ENCODE measurements at places on chromosomes 12 and 14.

GRCh38 chr12:29164477-29165393 is 15.7 kb downstream of the FAR2 start:
- DNase-seq: peak; percentile 20

DNA sequence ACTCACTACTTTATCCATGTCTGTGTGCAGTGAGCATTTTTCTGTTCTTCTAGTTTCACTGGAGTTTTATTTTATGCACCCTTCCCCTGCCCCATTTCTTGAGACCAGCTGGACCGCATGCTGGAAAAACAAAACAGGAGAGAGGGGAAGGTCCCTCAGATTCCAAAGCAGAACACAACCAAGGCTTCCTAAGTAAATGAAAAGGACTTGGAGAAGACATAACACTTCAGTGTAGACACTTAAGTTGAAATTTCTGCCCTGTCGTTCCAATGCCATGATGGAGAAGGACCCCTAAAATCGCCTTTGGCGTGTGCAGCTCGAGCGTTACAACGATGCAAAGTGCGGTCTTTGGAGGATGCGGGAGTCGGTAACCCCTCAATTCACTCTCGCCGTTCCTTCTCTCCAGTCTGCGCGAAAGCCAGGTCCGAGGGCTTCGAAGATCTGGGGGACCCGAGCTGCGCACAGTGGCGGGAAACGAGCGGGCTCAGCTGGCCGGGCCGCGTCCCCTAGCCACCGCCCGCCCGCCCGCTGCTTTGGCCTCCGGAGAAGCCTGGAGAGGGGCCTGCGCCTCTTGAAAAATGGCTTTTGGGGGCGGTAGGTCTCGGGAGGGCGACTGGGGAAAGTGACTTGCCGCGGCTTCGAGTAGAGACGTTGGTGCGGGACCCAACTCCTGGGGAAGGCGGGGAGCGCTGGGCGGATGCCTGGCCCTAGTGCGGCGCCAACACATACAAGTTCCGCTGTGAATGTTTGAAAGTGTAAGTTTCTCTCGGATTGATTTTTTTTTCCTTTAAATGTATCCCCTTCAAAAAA is 11.2 kb upstream of the HOXC13 start:
- no peak for DNase-seq

DNA sequence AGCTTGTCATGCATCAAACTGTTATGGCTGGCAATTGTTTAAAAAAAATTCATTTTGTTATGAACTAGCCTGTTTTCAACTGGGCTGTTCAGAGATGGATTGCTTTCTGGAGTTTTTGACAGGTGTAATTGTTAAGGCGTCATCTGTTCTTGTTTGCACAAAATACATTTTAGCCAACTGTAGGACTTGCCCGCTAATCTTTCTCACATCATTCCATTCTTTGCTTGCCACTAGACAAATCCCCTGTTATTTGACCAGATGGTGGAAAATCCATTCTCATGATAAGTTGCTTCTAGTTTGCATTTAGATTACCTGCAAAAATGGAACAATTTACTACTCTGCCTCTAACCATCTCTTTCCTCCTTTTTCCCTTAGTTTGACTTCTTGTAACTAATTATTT is 114.3 kb downstream of the NPAS3 start:
- DNase-seq: no peak

DNA sequence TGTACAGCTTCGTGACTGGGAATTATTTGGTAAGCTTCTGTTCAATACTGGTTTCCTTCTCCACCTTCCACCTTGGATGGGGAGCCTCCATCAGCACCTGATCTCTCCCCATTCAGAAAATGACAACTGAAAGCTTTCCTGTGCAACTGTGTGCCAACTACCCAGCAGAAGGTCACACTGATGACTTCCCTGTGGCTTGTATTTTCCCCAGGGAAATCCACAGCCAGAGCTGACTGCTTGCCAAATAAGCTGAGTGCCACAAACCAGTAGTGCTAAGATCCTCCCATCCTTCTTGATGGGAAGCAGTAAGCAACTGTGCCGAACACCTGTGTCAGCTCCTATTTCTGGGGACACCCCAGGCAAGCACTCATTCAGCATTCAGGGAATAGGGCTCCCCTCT is 257.2 kb upstream of the SOX5 start:
- no peak for DNase-seq

DNA sequence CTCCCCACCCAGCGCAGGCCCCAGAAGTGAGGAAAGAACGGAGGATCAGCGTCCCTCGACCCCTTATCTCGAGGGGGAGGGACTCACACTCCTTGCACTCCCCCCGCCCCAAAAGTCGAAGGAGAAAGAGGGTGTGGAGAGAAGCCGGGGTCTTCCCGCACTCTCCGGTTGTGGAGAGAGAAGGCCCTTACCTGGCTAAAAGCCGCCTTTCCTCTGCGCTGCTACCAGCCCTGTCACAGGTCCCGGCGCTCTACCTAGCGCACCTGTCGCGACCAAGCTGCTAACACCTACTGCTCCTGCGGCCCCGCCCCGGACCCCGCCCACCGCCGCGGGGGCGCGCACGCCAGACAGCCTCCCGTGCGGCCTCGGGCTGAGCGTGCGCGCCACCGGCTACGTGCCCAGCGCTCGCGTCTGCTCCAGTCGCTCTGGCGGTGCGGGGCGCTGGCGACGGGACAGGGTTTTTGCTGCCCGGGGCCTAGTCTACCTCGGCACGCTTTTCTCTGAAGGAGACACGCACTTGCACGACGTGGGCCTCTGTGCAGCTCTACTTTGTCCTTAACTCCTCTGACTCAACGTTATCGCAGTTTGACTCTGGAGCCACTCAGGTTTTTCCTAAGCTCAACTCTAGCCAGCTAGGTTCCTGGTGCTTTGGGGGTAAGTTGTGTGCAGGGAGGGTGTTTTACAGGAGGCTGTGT is at the start of gene LIMA1:
TSS of gene LIMA1 (minus strand) at position 292 of the 695 bp plus-strand sequence. CDS start 34,769 bp downstream, outside the sequence.
- peak; percentile 93 for DNase-seq

GRCh38 chr12:10341892-10342509 is 34.3 kb downstream of the KLRD1 start:
- DNase-seq: no peak

DNA sequence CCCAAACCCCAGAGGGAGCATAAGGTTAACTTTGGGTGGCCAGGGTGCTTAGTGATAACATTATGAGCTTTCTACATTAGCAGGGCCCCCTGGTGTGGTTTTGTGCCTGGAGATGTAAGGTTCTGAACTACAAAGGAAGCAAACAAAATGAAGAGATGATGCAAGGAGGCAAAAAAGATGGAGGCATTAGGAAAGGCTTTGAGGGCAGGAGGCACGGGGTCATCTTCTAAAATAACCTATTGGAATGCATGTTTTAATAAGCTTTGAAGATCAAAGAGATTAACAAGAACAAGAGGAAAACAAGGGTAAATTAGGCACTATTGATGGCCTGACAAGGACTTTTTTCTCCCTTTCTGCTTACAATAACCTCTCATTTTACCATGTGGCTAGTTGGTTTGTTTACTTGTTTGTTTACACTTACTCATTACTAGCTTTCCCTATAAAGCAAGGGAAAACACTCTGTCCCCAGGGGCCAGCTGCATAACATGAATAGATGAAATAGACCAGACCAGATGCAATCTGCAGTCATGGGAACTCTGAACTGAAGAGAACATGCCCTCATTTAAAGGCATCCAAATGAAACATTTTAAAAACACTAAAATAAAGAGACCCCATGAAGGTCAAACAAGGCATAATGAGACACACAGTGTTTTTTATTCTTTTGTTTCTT is 390.3 kb downstream of the DIO2 start:
- no peak for DNase-seq

DNA sequence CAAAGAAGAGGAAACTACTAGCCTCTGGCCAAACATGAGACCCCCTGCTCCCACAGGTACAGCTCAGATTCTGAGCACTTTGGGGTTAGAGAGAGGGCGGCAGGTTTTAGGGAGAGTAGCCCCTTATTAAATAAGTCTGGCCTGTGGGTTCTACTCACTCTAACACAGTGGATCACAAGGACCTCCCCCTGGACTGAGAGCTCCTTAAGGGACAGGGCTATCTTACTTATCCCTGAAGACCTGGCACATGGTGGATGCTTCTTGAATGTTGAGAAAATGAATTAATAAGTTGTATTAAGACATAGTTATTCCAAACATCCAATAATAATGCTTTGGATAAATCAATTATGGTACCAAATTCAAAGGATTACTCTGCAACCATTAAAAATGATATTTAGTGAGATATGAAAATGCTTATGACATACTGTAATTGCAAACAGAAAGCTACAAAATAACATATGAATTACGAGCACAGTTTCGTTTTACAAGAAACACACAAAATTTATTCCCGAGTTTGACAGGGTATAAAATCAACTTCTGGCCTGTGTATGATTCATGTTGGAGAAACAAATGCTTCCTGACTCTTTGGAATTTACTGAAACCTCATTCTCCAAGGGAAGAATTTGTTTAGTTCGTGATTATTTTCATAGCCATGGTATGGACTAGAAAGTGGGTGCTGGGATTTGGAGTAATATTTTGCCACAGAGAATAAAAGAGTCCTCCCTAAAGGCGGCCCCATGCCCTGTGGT is 59.3 kb upstream of the BDKRB2 start:
- DNase-seq: peak; percentile 80

DNA sequence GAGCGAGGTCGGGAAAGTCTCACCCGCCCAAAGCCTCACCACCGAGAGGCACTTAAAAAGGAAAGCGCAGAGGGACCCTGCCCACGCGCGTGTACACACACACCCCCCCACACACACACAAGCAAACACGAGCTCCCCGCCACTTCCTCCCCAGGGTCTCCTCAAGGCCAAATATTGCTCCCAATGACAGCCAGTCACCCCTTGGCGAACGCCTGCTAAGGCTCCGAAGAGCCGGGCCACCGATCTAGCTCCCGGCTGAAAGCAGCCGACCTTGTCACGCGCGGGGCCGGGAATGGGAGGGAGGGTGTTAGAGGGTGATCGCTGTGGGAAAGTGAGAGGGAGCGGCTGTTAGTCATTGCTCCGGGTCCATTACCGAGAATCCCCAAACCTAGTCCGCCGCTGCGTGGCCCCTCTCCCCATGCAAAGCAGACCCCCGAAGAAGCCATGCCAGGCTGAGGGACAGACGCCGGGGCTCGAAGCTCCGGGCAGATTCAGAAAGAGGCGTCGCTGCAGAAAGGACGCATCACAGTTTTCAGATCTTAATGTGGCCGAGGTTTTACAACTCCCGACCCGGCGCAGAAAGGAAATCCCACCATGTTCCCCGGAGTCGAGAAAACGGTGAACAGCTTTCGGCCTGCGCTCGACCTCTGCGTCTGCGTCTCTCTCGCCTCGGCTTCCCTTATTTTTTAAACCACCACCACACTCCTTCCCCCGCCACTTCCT is 2.6 kb downstream of the BMP4 start:
- peak; percentile 47 for DNase-seq

DNA sequence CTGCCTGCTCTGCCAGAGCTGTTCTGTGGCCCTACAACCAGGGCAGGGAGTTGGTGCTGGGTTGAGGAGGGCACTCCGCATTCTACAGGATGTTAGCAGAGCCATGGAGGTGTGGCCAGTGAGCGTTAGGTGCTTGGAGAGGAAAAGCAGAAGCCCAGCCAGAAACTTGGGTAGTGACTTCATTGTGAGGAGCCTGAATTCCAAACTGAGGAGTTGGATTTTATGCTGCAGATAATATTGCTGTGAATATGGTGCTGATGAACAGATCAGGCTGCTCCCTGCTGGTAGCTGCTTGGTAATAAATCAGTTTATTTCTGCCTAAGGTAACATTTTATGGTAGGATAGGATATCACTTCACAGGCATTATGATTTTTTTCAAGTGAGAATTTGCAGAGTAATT is 7.1 kb upstream of the CCDC175 start:
- DNase-seq: peak; percentile 26

DNA sequence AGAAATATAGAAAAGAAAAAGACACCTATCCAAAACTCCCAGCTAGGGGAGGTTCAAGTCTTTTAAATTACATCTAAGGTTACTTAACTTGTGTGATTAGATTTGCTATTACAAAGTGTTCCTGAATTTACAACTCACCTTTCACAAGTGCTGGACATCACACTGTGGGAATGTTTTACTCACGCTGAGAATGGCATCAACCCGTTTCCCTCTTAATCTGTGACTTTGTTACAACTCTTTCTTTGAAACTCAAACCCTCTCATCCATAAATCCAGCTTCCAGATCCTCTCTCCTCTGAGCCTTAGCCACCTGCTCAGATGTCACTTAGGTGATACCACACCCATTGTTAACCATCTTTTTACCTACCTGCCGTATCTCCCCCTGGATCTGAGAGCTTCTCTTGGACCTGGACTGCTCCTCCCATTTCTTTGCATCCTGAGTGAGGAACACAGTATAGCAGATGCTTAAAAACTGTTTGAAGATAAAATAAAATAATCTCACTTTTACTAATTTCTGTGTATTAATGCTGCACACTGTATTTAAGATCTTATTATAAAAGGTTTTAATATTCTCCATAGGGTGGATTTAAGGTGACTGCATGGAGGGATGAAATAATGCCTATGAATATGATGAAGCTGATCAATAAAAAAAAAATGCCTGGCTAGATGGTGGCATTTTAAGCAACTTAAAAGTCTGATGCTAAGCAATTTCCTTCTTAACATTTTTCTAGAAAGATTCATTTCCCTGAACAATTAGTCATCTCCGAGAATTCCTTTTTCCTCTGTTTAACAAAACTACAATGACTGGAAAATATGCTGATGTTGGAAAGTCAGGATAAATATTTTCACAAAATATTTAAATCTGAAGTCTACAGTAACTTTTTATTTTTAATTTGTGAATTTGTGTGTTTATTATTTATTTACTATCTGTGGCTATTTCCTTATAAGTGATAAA is 39.1 kb upstream of the NAP1L1 start:
- DNase-seq: peak; percentile 92

DNA sequence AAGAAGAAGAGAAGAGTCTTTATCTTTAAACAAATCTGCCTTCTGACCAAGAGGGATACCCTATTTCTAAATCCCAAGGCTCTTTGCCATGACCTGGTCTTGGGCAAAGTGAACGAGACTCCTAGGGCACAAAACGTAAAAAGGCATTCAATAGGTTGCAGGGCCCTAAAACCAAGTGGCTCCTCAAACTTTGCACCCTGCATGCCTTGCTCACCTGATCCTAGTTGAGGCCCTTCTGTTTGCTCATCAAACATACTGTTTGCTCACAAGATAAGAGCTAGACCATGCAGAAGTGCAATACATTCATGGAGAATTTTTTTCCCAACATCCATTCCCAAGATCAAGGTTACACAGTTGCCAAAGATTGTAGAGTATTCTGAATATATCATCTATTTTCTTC is 7.9 kb upstream of the PRH1 start:
- DNase-seq: no peak

GRCh38 chr12:29148911-29149690 is at the start of gene FAR2:
Gene FAR2, plus strand, starts transcription at chr12:29149278. Its CDS starts 121,172 bp downstream, at chr12:29270450.
- DNase-seq: peak; percentile 2

- no peak for DNase-seq
Measured at GRCh38 chr12:116933091-116933490, 22.3 kb downstream of the FBXW8 start.

DNA sequence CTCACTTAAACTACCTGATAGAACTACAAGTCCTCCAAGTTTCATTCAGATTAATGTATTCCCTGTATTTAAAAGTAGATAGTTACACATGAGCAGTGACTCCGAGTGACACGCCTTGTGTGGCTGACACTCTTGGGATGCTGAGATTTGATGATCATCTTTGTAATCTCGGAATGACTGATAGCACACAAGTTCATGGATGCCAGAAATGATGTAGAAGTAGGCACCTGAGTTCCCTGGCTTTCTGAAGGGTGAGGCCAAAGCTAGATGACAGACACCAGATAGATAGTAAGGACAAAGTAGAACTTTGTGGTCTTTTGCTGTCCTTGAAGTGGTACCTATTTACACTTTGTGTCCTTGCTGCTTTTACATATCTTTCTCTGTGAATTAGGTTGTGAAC is 491.2 kb downstream of the PCNX1 start:
- DNase-seq: no peak

Measured in ELR (cell line).